ENCODE measurements at places on chromosomes 3 and 15.
A peak's percentile ranks its signal among the peaks of the same experiment; 100 is the strongest.

DNA sequence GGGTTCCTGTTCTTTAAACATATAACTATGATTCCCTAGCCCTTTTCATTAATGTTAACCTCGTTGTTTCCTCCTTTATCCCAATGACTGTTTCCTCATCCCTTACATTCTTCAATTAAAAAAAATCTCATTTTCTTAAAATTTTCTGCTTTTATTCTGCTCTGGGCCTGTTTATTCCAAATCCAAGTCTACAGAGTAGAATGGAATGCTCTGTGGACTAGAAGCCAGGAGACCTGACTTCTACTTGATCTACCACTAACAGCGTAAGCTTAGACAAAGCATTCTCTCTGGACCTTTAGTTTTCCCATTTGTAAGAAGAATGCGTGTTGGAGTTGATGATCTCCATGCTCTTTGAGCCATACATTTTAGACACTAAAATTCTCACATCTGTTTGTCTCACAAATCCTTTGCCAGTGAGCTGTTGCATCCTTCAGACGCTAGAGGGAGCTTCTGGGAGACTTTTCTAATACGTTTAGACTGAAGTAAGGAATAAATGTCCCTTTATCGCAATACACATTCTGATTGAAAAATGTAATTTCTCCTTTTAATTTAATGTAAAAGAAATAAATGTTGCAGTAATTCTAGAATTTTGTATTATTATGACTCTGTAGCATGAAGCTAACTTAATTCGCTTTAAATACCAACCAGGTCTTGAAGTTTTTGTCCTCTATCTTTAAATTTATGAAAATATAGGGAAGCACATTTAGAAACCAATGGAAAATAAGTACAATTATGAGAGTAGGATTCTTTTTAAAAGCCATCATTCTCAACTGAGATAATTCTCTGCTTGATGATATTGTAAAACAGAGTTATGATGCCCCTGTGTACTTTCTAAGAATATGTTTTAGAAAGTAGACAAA lies 21.7 kb upstream of the GMNC start:
- DNase-seq: no peak

DNA sequence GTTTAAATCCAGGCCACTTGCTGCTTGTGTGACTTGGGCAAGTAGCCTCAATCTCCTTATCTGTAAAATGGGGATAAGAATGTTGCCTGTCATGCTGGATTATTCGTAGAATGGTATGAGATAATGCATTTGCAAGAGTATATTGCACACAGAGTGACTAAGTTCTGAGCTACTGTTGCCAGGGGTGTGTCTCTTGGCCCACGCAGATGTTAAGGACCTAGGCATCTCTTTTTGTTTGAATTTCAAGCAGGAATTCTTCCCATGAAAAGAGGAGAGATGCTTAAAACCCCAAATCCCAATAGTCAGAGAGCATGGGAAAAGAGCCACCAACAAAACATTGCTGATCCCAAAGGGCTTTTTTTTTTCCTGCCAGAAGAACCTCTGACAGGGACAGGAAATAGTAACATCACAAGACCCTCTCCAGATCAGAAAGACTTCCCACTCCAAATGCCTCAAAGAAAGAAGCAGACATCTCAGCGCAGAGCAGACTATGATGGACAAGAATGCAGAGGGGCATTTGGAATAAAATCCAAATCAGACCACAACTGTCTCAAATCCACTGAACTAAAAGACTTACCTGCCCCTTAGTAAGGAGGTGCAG lies 90.5 kb downstream of the MRPL46 start:
- DNase-seq: no peak

GRCh38 chr3:48952510-48953118 lies 34.0 kb downstream of the ARIH2 start:
- no peak for DNase-seq

DNA sequence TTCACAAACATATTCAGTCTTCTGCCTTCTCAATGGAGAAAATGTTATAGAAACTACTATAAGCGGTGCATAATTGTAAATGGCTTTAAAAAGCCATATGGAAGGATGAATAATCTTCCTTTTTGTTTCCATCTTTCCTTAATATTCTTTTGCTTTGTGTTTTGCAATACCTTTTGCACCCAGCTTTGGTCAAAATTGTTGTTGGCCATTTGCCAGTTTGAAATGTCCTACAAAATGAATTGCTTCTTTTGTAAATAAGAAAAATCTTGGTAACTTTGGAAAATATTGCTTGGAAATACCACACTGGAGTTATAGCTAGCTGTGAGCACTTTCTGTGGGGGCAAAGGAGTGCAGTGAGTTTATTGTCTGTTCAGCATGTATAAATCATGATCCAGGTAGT lies 93.5 kb upstream of the NR2F2 start:
- DNase-seq: no peak

DNA sequence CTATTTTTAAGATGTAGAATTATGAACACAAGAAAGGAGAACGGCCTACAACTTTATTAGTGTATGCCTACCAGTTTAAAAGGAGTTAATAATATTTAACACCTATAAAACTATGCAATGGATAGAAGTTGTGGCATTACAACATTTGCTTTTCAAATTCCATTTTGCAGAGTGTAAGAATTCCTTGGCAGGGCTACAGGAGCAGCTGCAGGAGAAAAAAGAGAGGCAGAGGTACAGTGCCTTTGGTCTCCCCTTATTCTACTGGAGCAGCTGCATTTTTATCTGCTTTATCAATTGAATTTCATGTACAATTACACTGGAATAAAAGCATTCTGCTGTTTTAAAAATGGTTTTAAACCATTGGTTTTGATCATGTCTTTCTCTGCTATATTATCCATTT lies 145.7 kb upstream of the KCNH8 start:
- DNase-seq: no peak

GRCh38 chr3:170033489-170033888 lies 4.3 kb upstream of the GPR160 start:
- DNase-seq: no peak

GRCh38 chr3:29912600-29913288 lies 631.9 kb downstream of the RBMS3 start:
- DNase-seq: no peak

- DNase-seq: peak; percentile 62
These were observed 51.4 kb upstream of the RNF7 start for GRCh38 chr3:141686466-141687291.

DNA sequence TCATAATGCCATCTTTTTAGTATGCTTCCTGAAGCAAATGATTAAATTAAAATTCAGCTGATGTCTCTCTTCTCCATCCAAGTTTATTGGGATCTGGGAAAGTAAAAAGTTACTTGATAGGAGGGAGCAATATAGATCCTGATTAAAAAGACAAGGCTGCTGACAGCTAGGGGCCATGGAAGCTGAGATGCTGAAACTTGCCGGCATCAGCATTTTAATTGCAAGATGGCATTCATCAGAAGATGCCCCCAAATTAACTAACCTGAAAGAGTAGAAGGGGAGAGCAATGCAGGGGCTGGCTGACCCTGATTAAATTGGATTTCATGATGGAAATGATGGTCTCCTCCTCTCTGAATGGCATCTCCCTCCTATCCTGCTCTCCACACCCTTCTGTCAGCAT lies 31.1 kb downstream of the CPNE4 start:
- DNase-seq: no peak

DNA sequence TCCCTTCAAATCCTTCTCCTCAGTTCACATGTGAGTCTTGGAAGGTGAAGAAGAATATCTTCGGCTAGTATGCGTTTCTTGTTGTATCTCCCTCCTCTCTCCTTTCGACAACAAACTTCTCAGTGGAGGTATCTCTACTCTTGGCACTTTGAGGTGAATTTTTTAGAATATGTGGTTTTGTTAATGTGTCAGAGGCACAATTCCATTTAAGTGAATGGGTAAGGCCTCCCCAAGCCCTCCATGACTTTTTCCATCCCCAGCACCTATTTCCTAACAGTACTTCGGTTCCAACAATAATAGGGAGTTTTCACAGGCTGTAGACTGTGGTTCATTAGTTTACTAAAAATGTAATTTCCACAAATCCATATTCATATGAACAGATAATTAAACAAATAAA lies 74.2 kb downstream of the TM4SF4 start:
- no peak for DNase-seq

DNA sequence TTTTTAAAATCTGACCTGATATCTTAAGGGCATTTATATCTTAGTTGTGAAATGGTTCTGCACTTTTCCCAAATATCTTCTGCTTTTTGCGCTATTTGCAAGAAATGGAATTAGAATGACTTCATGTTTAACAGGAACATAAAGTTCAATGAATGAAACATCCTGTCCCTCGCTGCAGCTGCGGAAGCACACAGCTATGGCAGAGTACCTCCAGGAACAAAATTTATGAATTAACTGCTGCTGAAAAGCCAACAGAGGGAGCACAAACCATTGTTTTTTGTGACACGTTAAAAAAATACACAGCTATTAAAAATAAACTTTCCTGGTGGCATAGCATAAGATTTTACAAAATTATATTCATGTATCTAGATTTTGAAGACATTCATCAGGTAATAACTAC lies 404.4 kb upstream of the MDFIC2 start:
- DNase-seq: no peak

- DNase-seq: no peak
These were observed 93.1 kb upstream of the KBTBD8 start for GRCh38 chr3:66904831-66905493.

- no peak for DNase-seq
These were observed 60.8 kb downstream of the MINDY4B start for GRCh38 chr3:150844484-150844883.

GRCh38 chr15:69531665-69532027 lies 79.0 kb downstream of the RPLP1 start:
- no peak for DNase-seq

DNA sequence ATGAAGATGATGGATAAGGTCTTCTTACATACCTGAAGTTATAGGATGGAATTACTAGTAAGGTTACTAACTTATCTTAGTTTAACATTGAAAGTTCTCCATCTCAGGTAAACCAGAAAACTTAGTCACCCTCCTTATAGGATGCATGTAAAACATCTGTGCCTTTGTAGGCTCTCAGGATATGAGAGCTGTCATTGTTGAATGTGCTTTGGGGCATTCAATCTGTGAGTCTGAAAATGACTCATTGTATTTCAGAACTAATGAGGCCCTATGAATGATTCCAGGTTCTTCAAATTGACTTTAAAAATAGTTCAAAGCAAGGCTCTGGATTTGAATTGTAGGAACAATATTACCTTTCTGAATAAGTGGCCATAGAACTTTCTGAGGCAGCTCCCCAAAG lies 237.7 kb upstream of the AZI2 start:
- no peak for DNase-seq

GRCh38 chr3:96986241-96986640 lies 171.8 kb downstream of the EPHA6 start:
- DNase-seq: no peak

GRCh38 chr15:71754660-71755059 lies 55.7 kb upstream of the NR2E3 start:
- DNase-seq: no peak

- no peak for DNase-seq
These were observed 129.1 kb upstream of the SEMA6D start for GRCh38 chr15:47587940-47588802.

DNA sequence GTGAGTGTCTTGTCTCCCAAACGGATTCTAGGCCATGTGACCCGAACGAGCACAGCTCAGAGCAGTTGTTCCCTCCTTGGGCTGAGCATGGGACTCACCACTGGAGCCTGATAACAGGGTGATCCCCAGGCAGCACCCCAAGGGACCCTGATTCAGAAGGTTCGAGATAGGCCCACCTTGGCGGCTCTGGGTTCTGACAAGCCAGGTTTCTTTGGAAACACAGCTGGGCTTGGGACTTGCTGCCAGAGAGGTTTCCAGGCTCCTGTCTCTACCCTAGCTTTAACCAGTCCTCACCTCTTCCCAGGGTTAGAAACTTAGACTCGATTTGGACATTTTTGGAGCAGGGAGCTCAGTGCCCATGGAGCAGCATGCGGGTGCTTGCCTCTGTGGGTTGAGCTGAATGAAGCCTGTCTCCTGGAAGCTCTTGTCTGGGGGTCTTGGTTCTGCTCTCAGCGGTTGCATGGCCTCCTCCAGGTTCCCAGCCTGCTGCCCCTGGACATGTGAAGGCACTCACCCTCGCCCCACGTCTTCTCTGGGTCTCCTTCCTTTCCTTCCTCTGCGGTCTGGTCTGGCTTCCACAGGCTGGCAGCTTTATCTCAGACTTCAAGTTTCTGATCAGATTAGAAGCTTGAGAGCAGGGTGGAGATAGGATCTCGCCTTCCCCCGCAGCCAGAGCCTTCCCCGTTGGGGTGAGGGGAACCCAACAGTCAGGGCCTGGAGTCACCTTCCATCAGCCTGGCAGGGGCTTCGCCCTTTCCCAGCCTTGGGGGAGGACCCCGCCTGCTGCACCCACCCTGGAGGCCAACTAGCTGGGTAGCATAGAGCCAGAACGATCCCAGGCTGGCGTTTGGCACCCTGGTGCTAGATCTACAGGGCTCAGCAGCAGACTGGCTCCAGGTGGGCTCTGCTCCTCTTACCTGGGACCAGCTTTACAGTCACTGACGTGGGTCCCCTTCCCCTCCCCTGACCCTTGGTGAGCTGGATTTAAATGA lies 21.0 kb downstream of the PAQR5 start:
- no peak for DNase-seq

DNA sequence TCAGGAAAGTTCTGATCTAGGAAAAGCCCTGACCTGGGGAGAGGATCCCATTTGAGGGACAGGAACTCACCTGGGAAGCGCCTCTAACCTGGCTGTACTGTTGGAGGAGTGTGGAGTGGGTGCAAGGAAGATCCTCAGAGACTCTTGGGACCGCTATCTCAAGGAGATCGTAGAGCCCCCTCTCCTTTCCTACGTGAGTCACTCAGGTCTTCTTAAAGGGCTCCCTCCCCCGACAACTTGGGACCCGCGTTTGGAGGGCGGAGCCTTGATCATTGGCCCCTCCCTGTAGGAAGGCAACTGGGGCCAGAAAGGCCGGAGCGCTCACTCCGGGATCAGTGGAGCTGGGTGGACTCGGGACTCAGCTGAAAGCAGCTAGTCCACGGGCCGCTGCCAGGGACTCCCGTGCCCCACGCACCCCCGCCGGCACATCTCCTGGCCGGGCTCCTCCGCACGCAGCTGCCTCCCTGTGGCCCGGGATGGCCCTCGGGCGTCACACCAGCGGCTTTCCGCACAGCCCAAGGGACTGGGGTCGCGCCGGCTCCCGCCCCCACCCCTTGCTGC lies 520 bp downstream of the SLC26A6 start:
- no peak for DNase-seq

DNA sequence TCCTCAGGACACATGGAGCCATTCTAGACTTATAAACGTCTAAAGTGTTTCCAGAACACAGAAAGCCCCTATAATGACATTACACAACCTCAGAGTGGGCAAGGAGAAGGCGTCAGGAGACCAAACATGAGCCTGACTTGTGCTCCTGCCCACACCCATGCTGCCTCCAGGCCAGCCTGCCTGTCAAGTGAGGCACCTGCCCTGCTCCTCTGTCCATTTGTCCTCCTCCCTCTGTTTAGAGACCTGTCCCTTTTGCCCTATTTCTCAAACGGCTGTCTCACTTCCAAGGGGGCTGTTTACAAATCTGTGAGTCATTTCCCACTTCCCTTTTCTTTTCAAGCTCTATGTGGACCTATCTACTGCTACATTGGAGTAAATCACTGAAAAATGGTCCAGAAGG lies 21.0 kb downstream of the ZDHHC3 start:
- no peak for DNase-seq

DNA sequence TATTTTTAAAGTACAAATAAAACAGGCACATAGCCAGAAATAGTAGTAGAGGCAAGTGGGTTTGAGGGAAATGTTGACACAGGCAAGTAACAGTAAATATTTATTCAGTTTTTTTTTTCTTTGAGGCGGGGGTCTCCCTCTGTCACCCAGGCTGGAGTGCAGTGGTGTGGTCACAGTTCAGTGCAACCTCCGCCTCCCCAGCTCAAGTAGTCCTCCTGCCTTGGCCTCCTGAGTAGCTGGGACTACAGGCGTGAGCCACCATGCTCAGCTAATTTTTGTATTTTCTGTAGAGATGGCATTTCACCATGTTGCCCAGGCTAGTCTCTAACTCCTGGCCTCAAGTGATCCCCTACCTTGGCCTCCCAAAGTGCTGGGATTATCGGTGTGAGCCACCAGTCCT lies 43.5 kb downstream of the PHLDB2 start:
- DNase-seq: no peak

Measured in GM04503 (cell line).